Activated CD4-positive, alpha-beta T cell treated with anti-CD3 and anti-CD28 coated beads for 24 hours (primary cell): ENCODE measurements at places on chromosomes 16 and 17.

- DNase-seq, result no peak
Measured at GRCh38 chr17:57084361-57084801, 665 bp upstream of the AKAP1 start.

- DNase-seq, result no peak
Measured at GRCh38 chr16:59899940-59900339, 1165.8 kb upstream of the GOT2 start.

DNA sequence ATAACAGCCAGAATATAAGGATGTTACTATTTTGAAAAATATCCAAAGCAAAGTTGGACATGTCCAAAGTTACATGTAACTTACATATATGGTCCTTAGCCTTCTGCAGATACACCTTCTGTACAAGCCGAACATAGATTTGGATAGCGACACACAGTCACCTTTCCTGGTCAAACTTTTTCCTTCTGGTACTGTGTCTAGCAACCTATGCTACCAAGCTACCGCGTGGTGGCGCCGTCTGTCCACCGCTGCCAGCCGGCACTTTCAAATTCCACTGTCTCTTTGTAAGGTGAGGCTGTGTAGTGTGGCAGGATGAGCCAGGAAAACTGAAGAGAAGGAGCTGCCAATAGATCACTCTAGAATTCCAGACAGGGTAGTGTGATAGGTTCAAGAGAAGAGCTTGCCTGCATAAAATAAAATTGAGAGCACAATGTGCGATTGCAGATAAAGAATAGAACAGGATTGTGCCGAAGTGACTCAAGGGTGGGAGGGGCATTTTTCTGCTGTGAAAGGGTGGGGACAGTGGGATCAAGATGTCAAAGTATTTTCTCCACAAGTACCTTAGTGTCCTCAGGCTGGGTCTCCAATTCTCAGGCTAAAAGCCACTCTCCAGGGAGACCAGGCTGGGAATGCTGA is 366.9 kb downstream of the SLC39A11 start:
- DNase-seq, result peak; percentile 27

DNA sequence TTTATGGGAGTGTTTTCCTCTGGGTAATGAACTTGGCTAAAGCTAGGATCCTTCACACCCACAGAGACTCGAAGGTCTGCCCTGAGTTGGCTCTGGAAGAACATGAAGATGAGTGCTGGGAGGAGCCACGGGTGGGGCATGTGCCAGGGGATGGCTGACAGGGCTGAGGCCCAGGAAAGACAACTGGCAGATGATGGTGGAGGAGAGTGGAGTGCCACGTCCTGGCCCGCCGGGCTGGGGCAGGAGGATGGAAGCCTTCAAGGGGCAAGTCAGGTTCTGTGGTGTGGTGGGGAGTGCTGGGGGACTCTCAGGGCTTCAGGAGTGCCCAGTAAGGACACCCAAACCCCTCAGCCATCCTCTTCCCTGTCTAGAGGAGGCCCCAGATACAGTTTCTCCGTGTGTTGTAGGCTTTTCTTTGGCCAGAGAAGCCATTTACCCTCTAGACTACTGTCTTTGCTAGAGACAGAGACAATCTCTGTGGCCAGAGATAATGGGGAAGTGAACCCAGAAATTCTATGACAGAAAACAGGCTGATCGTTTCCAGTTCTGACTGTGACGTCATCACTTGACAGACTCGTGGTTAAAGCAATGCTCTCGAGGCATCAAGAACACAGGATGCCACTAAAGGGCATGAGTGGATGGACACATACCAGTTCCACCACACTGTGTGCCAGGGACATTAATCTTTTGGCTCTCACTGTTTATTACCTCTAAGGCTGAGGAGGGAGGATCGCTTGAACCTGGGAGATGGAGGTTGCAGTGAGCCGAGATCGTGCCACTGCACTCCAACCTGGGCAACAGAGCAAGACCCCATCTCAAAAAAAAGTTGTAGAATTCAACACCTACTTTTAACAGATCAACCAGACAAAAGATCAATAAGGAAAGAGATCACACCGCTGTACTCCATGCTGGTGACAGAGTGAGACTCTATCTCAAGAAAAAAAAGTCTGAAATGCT is 18.6 kb upstream of the SLC5A10 start:
- DNase-seq, result no peak

- DNase-seq, result no peak
Measured at GRCh38 chr17:76410328-76410965, 26.0 kb downstream of the SPHK1 start.
